ENCODE measurements at places on chromosomes 12 and 14. TPM values are rescaled to one million over a fixed set of nuclear protein-coding genes. Genes with fewer than 3 reads are reported as not detected.

Gene MARK3
- total RNA-seq, result 146 TPM

Gene ANG
- total RNA-seq, result 0.16 TPM

Gene PROX2
- total RNA-seq, result not detected

Gene SPATA7
- 131 TPM for total RNA-seq

Gene ASIC1
- 16.2 TPM for total RNA-seq

Gene NANOG
- not detected for total RNA-seq

Gene KLHDC1
- 15.9 TPM for total RNA-seq

Gene UNC119B
- 11.9 TPM for total RNA-seq

All from occipital lobe (tissue), 3 donors.